ENCODE measurements at places on chromosomes 7 and 10. TPM values are rescaled to one million over a fixed set of nuclear protein-coding genes. Genes with fewer than 3 reads are reported as not detected.

Gene STN1
- total RNA-seq: 58.5 TPM

Gene NPFFR1
- not detected for total RNA-seq

Gene ADAMTS14
- total RNA-seq: not detected

Gene RGS10
- 157 TPM for total RNA-seq

Gene TSPAN33
- 10.0 TPM for total RNA-seq

Gene INPP5A
- 15.7 TPM for total RNA-seq

Gene ATOH7
- not detected for total RNA-seq

Gene ADAM12
- total RNA-seq: 0.17 TPM

Gene WEE2
- not detected for total RNA-seq

DNA sequence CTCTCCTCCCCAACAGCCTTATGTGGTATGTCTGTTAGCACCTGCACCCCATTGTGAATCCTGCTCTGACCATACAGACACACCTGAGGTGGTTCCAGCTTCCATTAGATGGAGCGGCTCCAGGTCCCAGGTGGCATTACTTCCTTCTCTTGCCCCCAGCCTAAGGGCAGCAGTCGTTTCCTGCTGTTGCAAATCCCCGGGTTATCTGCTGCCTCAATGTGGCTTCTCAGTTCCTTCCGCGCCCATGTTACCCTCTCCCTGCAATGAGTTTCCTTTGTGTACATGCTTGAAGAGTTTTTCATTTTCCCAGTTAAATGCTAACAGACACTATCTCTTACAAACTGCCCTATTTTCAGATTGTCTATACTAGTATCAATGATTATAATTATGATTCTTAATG is 62.8 kb upstream of the PRKCQ start:
- DNase-seq: no peak

- DNase-seq: no peak
These were observed 7.4 kb downstream of the GJD4 start for GRCh38 chr10:35612385-35613106.

DNA sequence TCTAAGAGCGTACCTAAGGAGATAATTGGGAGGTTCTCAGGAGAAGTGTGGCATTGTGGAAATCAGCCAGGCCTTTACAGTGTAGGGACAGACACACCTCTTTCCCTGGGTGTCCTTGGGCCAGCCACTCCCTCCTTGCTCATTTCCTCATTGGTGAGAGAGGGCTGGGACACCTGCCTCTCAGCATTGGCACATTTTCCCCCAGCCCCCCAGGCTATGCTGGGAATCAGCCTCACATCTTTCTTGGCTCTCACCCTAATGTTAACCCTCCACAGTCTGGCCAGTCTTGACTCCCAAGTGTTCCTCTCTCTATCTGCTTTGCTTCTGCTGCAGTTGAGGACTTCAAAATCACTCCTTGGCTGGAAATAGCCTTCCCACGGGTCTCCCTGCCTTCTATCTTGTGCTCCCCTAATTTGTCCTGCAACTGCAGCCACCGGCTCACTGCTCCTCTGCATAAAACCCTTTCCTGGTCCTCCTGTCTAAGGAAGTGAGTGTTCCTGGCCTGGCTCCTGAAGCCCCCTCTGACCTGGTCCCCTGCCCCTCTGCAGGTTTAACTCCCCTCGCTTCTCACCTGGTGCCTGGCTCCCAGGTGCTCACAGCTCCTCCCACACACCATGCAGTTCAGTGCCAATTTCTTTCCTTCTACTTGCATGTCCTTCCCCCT is 15.8 kb downstream of the TBXAS1 start:
- DNase-seq: no peak

GRCh38 chr7:375901-376305 is 85.9 kb downstream of the FOXL3 start:
- no peak for DNase-seq

- no peak for DNase-seq
These were observed 9.2 kb downstream of the GNA12 start for GRCh38 chr7:2834748-2835441.

DNA sequence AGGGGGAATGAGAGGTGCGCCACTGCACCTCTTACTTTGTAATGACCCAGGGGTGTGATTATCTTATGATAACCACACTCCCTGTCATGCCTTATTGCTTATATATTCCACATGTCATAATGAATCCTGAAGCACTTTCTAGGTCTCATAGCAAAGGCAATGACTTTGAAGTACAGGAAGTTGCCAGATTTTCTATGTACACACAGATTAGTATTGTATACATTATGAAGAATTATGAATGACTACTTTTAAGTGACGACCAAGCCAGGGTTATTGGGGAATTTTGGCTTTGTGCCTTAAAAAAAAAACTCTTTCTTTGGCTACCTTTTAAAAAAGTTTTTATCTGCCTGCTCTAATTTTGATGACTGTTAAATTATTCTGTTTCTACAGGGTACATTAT is 269.6 kb downstream of the MDFIC start:
- DNase-seq: no peak

GRCh38 chr10:18005781-18006456 is 54.2 kb downstream of the SLC39A12 start:
- DNase-seq: no peak

DNA sequence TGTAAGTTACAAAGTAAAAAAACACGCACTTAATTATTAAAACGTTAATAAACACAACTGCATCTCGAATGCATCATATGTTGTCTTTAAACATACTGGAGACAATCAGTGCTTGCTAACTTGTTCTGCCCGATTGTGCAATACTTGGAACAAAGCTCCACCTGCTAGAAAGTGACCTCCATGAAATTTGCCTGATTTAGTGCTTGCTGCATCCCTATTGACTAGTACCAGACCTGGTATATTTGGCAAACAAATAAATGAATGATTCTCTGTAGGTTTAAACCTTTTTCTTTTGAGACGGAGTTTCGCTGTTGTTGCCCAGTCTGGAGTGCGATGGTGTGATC is 6.2 kb downstream of the BZW2 start:
- DNase-seq: no peak

- DNase-seq: no peak
These were observed 203.9 kb upstream of the GPR26 start for GRCh38 chr10:123462246-123462645.

DNA sequence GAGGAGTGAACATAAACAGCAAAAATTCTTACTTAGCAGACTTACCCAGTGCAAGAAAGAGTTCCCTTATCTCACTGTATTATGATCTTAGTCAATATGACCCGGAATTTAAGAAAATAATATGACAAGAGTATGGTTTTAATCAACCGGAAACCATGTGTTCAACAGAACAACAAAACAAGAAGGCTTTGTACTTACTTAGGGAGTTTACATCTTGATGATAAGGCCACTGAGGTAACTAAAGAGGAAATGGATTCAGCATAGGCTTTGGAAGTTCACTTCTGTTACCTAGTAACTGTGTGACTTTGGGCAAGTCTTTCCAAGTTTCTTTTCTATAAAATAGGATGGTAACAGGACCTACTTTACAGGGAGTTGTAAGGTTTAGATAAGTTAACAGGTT is 7.4 kb upstream of the FAS start:
- DNase-seq: no peak

DNA sequence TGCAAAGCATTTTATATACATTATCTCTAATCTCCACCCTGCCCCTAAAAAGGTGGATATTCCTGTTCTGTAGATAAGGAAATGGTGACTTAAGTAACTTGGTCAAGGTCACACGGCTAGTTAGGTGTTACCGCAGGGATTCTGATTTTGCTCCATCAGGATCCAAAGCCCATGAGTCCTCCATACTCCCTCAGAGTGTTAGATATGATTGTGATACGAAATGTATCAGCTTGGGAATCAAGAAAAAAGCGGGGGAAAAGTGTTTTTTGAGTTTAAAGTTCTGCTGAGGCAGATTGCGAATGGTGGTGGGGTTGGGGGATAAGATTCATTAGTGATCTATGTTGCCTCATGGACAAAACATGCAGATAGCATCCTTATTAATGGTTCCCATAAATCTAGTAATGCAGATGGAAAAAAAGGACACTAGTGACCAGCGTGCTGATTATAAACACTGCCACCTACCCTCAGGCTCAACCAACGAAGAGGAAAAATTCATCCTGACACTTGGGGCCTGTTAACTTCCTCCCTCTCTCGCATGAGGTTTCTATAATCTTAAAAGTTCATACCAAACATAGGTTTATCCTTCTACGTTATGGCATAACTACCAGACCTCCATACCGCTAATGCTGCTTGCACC is 2.3 kb downstream of the ICA1 start:
- no peak for DNase-seq

DNA sequence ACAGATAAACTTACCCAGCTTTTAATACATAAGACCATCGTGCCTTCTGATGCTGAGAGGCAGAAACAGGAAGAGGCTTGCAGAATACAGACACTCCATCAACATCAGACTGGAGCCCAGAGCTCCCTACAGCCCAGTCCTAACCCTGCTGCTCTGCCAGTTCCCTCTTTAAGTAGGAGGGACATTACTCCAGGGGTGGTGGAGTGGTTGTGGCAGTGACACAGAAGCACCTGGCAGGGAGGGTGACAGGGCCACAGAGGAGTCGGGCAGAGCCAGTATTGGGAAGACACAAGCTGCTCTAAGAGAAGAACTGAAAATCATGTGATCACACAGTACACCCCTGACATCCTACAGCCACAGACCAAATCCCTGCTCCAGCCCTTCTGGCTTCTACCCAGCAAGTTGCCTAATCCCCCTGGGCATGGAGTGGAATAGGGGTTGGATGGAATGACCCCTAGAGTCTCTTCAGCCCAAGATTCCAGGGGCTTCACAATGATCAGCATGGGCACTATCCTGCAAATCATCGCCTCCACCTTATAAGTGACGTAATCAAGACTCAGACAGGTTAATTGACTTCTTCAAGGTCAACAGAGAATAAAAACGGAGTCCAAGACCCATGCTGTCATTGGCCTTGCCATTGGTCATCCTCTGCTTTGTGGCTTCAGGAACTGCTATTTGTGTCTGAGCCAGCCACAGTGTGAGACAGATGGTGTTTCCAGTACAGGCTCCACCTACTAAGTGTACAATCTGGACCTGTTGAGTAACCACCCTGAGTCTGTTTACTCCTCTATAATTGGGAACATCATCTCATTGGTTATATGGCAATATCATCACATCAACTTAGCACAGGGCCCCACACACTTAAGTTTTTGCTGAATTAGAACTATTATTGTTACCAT is 61.1 kb upstream of the ZMIZ1 start:
- DNase-seq: no peak

- no peak for DNase-seq
These were observed 4.5 kb downstream of the PLEKHA1 start for GRCh38 chr10:122379041-122379440.

DNA sequence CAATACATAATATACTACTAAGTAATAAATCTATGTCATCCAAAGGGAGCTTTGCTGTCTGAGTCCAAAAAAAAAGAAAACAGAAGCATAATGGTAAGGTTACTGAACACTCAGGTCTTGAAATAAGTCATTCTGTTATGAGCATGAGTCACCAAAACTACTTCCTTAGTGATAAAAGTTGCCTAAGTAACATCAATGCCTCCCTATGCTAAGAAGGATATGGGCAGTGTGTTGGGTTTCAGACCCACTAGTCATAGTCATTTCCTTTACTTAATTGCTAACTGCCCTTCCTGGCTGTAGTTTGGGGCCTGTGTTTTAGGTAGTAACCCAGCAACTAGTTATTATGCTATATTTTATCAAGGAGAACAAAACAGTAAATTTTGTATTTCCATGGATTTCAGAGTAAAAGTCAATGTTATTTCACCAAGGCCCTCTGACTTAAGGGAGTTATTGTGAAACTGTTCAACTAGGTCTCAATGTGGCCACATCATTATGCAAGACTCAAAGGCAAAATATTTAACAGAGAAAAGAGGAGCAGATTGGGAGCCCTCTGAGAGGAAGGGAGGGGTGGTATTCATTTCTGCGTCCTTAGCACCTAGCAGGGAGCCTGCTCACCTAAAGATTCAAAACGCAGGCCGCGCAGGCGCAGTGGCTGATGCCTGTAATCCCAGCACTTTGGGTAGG is 11.7 kb upstream of the VIM start:
- DNase-seq: no peak

DNA sequence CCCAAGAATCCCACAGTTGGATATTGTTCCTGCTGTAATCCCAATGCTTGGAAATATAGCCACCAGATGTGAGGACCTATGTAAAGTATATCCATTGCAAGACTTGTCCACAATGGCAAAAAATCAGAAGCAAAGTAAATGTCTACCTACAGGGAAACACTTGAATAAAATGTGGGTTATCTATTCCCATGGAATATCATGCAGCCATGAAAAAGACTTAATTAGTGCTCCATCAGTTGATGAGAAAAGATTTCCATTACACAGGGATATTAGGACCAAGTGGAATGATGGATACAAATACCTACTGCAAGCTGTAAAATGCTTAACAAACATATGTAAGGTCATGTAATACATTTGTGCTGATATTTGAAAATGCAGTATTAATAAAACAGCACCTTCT is 131.2 kb downstream of the BTAF1 start:
- DNase-seq: no peak

DNA sequence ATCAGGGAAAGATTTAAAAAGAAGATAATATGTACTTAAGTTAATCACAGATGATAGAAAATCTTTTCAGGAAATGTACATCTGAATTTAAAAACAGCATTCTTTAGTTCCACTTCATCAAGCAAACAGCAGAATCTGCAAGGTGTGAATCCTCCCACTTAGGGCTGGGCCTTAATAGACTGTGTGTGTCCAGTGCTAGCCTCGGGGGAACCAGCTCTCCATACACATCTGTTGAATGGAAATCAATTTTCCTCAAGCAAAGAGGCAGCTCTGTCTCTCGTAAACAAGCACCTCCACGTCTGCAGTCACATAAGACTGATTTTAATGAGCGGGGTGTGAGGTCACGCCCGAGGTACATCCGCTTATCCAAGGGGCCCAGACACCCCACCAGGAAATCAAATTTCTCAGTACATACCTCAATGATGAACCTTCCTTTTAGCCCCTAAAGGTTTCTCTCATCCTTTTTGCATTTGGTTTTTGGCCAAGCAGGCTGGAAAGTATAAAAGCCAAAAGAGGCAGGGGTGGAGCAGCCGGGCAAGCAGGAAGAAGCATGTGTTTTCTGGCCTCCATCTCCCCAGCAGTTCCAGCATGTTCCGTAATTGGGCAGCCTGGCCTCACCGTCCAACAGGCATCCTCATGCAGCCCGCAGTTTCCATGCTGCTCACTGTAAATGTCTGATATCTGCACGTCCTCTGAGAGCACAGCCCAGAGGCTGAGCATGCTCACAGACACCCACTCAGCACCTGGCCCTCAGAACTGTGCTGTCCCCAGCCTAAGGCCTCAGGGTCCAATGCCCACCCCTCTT is 131.3 kb downstream of the GLI3 start:
- DNase-seq: no peak

DNA sequence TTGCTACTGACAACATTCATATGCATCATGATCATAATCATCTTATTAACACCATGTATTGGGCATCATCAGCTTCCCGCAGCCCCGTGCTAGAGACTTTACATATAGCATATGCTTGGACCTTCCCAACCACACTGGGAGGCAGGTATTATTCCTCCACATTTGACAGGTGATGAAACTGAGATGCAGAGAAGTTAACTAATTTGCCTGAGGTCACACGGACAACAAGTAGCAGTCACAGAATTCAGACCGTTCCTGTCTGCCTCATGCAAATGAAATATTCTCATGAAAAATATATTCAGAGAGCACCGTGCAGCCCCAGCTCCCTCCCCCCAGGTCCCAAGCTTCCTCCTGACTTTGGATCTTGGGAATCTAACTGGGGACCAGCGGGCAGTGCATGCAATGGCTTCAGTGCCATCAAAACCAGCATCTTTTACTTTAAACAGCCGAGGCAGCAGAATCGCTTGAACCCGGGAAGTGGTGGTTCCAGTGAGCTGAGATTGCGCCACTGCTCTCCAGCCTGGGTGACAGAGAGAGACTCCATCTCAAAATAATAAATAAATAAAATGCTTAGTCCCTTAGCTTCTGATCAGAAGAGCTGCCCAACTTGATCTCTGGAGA is 112.2 kb upstream of the GPR26 start:
- no peak for DNase-seq
